ENCODE measurements at places on chromosomes 13 and 19.

DNA sequence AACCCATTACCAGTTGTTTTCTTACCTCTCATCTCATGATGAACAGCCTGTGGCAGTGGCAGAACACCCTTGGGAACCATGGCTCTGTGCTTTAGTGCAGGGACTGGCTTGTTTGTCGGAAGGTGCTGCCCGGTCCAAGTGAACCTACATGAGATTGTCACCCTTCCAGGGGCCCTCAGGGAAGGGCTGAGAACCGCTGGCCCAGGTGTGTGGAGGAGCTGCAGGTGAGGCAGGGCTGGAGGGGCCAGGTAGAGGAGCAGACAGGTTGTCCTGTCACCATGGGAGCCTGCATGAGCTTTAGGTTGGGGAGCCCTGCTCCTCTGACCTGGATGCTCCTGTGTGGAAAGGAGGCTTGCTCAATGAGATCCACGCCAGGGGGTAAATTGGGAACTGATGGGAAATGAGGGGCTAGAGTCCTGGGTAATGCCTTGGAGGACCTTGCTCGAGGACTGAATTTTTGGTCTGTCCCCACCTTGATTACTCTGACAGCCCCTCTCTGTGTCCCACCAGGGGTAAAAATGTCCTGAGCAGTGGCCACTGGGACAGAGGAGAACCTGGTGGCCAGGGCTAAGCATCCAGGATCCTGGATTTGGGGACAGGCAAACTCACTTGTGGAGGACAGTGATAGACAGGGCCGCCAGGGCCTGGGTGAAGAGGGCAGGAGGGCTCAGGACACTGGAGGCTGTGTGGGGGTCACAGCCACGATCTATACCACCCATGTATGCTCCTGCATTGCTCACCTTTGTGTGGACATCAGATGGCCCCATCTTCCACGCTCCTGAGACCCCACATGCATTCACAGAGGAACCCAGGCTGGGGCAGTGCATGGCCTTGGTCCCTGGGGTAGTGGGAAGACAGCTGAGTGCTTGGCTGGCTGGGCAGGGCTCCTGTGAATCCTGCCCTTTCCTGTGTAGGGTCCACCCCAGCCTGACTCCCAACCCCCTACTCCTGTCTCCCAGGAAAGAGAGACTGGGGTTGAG, 24.1 kb upstream of the CEACAM1 start:
- DNase-seq: no peak

GRCh38 chr19:4390567-4391305, 9.6 kb downstream of the SH3GL1 start:
- DNase-seq: no peak

GRCh38 chr13:58907347-58907746, 1256.4 kb downstream of the DIAPH3 start:
- DNase-seq: no peak

DNA sequence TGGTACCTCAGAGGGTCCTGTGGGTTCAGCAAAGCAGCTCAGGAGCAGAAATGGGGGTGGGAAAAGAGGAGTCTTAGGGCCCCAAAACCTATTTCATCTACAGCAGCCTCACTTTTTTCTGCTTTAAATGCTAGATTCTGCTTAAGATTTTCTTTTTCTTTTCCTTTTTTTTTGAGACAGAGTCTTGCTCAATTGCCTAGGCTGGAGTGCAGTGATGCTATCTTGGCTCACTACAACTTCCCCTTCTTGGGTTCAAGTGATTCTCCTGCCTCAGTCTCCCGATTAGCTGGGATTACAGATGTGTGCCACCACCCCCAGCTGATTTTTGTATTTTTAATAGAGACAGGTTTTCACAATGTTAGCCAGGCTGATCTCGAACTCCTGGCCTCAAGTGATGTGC, 30.7 kb upstream of the WDFY2 start:
- DNase-seq: no peak

- no peak for DNase-seq
Observed at GRCh38 chr13:76637641-76638141, 248.5 kb downstream of the KCTD12 start.

DNA sequence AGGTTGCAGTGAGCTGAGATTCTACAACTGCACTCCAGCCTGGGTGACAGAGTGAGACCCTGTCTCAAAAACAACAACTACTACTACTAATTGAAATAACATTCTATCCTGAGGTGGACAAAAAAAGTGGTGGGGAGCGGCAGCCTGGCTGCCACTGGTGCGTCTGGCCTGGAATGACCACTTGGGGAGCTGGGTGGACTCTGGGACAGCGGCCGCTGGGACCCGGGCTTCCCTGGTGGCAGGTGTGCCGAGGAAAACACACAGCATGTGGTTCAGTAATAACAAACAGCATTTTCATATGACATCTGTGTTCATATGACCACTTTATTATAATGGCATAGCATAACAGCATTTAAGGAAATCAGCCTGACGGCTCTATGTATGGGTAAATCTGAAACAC, 33.9 kb downstream of the TFDP1 start:
- no peak for DNase-seq
